ENCODE measurements at places on chromosomes 2 and 18.

- no peak for DNase-seq
These were observed 19.9 kb downstream of the FMNL2 start for GRCh38 chr2:152354909-152355308.

GRCh38 chr18:42182728-42183700 is 228.0 kb downstream of the PIK3C3 start:
- no peak for DNase-seq

- peak; percentile 84 for DNase-seq
These were observed 190.1 kb downstream of the CDCA7 start for GRCh38 chr2:173544641-173545363.

- DNase-seq, result peak; percentile 87
These were observed 24.6 kb upstream of the KCMF1 start for GRCh38 chr2:84946204-84947009.

GRCh38 chr2:128474036-128474955 is 155.6 kb upstream of the HS6ST1 start:
- DNase-seq, result no peak

DNA sequence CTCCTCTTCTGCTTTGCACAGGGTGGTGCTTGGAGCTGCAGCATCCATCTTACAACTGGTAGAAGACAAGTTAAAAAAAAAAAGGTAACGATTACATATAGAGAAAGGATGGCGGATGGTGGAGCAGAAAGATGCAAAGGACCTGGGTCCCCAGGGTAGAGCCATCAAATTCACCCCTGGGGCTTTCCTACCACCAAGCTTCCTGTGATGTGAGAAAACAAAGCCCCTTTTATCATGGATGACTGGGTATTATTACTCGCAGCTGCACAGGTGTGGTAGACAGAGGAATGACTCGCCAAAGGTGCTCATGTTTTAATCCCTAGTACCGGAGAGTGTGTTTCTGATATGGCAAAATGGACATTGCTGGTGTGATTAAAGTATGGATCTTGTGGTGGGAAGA is 1.3 kb upstream of the ACOXL start:
- DNase-seq, result no peak

Measured in epithelial cell of proximal tubule (primary cell).